Stimulated activated CD8-positive, alpha-beta memory T cell treated with anti-CD3 and anti-CD28 coated beads, Interleukin-4, amount 100 ng/mL, for 1 hour (primary cell): ENCODE measurements at places on chromosomes 4 and X.

- DNase-seq, result no peak
Observed at GRCh38 chr4:173866322-173867026, 336.4 kb upstream of the HAND2 start.

DNA sequence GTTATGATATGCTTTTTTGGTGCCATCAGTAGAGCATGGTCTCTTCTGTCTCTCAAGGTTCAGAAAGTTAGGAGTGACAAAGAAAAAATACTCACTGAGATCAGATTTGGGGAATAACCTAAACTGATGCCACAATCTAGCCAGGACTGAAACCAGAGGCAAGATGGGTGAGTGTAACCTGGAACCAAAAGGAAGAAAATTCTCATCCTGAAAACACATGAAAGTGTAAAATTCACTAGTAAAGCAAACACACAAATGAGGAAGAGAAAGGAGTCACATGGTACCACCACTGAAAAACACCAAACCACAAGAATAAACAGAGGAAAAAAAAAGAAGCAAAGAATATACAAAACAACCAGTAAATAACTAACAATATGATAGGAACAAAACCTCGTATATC lies 96.4 kb downstream of the ANXA10 start:
- no peak for DNase-seq

- DNase-seq, result no peak
Observed at GRCh38 chr4:86092684-86093083, 267.2 kb downstream of the MAPK10 start.

GRCh38 chr4:70667740-70668535 lies 1.6 kb upstream of the JCHAIN start:
- DNase-seq, result no peak

- no peak for DNase-seq
Observed at GRCh38 chr4:114487101-114487500, 111.5 kb upstream of the UGT8 start.

GRCh38 chr4:1797298-1797860 lies 4.3 kb downstream of the FGFR3 start:
- DNase-seq, result no peak

- DNase-seq, result no peak
Observed at GRCh38 chr4:133921280-133922195, 280.1 kb downstream of the PABPC4L start.

- no peak for DNase-seq
Observed at GRCh38 chr4:183919141-183919540, 14.0 kb downstream of the STOX2 start.

GRCh38 chr4:128907981-128908380 lies 98.5 kb downstream of the JADE1 start:
- no peak for DNase-seq

DNA sequence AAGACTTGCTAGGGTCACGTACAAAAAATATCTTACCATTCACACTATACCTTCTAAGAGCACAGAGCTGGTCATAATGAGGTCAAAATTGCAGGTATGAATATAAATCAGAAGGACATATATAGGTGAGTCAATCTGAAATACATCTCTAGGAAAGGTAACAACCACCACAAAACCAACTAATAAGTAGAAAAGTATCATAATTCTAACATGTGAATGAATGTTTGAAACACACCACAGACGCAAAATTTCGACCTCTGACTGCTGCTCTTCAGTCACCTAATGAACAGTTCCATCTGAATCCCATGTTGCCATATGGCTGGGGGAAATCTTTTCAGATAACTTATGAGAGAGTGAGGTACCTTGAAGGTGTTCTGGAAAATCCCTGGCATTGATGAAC lies 22.1 kb downstream of the STAP1 start:
- DNase-seq, result no peak

DNA sequence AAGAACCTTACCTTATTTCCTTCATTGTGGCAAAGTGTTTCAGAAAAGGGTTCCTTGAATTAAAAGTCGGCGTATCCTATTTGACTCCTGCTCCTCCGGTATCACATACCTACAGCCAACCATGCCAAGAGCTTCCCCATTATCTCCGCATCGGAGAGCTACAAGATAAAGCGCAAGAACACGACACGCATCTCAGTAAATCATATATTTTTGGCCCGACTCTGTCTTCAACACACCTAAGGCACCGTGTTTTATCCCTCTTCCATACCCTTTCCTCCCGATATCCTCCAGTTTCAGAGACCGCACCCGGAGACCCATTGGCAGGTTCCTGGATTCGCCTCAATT lies 497 bp upstream of the THAP9 start:
- DNase-seq, result no peak

DNA sequence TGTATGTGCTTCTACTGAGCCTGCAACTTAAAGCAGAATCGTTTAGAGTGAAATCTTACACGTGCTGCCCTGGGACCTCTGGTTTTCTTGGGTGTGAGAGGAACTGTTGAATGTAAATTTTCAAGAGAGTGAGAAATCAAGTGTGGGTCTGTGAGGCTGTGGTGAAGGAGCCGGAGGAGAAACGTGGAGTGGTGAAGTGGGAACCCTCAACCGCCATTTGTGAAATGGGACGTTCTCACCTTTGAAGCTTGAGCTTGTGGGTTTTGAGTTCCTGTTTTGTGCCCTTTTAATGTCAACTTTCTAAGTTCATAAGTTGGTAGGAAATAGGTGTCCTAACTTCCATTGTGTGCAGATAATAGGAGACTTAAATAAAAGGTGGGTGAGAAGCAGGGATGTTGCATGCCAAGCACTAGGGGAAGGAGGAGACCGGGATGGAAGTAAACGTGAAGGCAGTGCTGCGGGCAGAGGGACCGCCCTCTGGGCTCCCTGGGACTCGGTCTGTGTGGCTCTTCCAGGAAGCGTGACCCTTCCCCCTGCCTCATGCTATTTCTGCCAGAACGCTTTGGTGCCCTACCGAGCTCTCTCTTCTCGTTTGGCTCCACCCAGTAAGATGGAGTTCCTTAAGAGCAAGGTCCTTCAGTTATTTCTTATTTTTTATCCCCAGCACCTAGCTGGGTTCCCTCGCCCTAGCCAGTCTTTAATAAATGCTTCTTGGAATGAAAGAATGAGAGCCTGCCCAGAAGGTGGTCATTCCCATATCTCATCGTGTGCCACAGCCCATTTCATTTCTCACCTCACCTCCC lies 56.0 kb downstream of the TMEM131L start:
- no peak for DNase-seq

GRCh38 chr4:7873881-7874280 lies 65.8 kb downstream of the AFAP1 start:
- no peak for DNase-seq

GRCh38 chrX:69110116-69110530 lies 55.1 kb downstream of the PJA1 start:
- no peak for DNase-seq
